ENCODE measurements at places on chromosomes 7 and 10.

DNA sequence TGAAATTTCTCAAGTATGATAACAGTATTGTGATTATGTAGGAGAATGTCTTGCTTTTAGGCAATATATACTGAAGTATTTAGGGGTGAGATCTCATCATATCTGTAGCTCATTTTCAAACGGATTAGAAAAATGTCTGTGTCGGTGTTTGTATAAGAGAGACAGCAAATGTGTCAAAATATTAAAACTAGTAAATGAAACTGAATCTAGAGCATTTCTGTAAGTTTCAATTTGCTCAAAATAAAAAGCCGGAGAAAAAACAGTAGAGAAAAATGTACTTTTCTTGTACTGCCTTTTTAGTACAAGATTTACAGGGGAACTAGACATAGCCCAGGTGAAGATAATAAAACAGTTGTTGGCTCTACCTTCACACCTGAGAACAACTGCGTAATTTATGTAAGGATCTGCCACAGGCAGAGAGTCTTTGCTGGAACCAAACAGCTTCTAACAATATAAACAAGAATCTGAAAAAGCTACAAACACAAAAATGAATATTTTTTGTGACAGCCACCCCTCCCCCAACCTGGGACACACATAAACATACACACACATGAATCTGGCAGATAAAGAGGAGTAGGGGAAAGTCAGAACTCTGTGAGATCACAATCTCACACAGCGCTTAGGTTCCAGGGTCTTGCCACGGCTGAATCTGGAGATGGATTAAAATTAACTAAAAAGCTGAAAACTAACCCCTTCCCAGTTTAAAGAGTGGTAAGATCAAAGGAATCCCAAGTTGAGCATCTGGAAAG, 153.3 kb downstream of the AVL9 start:
- no peak for DNase-seq

- no peak for DNase-seq
These were observed 79.5 kb downstream of the WNT2 start for GRCh38 chr7:117243390-117243789.

GRCh38 chr10:73881221-73881919, 7.0 kb upstream of the CAMK2G start:
- no peak for DNase-seq

DNA sequence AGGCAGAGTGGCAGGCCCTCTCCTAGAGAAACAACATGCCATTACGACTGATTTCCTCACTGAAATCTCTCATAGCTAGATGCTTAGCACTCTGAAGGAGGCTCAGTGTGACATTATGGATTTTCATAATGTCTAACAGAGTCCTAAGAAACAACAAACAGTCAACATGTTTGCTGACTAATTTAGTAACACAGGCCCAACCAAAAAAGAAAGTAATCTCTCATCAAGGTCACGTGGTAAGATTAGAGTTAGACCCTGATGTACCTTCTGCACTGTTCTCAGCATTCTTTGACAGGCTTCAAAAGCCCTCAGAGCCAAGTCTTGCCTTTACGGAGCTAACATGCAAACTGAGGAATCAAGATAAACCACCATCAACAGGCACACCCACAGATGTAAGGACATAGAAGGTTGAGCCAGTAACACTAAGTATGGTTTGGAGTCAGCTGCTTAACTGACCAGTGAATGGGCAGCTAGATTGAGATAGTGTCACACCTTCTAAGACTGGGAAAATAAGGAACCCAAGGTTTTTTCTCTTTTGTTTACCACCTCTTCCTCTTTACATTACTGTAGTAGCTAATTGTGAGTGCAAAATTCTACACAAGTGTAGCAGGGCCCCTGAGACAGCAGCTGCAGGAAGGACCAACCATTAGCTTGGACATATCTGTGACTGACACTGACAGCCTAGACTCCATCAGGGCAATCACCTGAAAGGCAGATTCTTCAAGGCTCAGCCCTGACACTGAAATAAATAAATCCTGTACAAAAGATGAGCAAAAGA, 15.3 kb upstream of the KCNIP2 start:
- DNase-seq, result peak; percentile 61

- peak; percentile 78 for DNase-seq
These were observed 40.0 kb downstream of the VOPP1 start for GRCh38 chr7:55532150-55532917.

DNA sequence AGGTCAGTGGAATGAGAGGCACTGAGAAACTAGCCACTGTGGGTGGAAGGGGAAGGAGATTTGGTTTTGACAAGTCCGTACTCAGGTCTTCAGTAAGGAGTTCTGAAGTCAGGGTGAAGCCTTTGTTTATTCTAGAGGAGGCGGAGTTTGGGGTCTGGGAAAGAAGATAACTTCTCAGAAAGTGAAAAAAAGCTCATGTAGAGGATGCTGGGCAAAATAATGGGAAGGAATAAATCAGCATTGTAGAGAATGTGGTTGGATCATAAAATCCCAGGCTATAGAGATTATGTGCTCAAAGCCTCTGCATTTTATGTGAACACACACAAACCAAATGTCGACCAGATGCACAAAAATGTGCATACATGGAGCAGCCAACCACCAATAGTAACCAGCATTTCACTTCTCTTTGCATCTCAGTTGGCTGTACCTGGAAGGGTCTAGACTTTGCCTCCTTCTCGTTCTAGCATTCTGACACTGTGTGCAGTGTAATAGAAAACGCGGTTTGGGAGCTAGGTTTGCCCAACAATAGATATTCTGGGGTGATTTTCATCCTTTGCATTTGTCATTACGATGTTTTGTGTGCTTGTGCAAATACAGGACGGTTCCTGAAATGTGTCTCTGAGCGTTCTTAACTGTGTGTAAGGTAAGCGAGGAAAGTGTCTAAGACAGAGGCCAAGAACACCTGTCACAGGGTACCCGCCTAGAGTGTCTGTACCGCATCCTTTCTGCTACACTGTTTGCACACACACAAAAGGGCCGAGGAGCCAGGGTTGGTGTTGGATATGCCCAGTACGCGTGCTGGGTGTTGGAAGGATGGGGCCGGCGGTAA, 603 bp upstream of the HECW1 start:
- no peak for DNase-seq

DNA sequence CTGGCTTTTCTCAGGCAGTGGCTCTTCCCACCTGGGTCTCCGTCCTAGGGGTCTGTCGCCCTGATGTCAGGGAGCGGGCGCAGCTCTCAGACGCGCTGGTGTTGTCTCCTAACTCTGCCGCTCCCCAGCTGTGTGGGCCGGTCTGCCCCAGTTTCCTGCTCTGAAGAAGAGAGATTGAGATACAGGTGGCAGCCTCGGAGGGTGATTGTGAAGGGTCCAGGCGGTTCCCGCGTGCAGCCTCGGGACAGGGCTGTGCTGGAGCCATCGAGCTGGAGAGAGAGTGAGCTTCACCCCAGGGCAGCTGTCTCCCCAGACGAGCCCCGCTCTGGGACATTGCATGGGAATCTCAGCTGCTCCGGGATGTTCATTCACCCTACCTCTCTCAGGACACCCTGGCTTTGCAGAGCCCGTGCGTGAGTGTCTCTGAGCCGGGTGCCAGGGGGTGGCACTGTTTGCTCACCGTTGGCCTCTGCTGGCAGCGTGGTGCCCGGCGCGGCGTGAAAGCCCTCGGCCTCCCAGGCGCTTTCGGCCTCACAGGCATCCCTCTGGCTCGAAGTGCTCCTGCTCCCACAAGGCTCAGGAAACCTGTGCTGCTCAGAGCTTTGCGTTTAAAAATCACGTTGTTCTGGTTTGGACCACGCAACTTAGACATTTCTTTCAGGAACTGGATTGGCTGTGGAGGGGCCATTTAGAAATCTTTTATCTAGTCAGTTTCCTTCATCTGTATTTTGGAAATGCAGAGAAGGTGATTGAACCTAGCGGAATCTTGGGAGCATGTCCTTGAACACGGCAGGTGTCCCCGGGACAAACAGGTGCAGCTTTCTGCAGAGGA, 33.8 kb upstream of the ZFAND2A start:
- no peak for DNase-seq

GRCh38 chr10:113020475-113020753, 70.4 kb downstream of the TCF7L2 start:
- DNase-seq, result no peak

DNA sequence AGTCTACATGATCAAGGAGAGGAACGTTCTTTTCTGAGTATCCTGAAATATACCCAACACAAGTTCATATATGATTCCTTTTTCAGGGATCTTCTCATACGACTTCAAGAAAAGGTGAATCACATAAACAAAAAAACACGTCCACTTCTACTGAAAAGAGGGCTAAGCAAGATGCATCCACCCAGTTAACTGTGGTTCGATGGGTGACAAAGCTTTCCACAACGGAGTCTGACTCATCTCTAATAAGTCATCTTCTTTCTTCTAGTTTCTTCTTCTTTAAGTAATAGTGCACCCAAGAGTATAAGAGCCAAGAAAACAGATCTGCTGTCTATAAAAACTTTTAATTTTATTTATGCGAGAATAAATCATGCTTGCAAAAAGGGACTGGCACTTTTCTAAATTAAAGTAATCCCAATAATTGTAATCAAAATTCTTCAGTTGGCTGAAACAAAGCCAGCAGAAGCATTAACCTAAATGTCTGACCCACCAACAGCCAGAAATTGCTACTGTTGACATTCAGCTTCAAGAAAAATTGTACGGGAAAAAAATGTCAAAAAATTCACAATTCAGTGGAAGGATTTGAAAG, 146.9 kb upstream of the ANK3 start:
- no peak for DNase-seq

GRCh38 chr10:35451151-35452016, 115.1 kb downstream of the CCNY start:
- DNase-seq, result peak; percentile 63

DNA sequence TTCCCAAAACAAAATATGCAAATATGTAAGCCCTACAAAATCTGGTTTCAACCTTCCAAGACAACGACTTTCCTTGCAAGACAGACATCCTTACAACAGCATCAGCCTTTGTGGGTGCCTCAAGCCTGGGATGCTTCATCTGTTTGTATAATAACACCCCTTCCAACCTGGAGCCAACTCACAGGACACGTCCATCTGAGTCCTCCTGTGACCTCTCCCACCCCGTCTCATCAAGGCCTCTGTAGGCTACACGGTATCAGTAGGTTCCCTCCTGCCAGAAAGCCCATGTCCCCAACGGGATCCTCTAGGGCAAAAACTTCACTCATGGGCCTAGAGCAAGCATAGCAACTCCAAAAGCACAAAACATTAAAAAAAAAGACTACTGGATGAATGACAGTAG, 173.2 kb downstream of the TNS3 start:
- DNase-seq, result no peak

DNA sequence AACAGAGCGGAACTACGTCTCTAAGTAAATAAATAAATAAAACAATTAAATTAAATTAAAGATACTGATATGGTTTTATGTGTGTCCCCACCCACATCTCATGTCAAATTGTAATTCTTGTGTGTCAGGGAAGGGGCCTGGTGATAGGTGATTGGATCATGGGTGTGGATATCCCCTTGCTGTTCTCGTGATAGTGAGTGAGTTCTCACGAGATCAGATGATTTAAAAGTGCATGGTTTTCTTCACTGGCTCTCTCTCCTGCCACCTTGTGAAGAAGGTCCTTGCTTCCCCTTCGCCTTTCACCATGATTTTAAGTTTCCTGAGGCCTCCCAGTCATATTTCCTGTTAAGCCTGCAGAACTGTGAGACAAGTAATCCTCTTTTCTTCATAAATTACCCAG, 29.0 kb upstream of the OGDHL start:
- no peak for DNase-seq

DNA sequence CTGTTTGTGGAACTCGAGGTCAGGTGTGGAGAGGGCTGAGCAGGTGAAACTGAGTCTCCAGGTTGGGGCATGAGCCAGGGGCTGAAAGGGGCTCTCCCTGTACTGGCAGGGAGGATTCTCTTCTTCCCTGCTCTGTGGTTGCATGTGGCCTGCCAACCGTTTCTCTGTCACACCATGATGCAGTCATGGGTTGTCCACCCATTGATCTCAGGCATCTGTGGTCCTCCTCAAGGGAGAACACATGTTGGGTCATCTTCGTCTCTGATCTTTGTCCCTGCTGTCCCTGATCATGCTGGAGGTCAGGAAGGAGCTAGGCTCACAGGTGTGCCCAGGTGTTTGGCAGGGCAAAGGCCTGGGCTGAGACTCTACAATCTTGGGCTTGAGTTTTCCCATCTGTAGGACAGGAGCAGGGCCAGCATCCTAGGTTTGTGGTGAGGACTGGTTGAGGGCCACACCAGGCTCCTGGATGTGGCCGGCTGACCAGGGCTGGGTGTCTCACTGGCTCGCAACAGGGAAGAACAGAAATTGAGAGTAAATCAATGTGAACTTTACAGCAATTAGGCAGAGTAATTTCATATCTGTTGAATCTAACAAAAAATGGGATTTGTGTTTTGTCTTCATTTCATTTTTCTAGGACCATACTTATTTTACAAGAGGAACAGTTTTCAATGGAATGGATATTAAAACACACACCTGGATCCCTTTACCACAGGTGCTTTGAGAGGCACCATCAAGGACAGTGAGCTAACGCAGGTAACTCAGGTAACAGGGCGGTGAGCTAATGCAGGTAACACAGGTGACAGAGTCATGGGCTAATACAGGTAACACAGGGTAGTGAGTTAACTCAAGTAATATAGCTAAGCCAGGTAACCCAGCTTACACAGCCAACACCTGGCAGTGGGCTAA, 58.5 kb upstream of the IGFBP3 start:
- DNase-seq, result no peak

GRCh38 chr7:46859963-46860475, 721.9 kb downstream of the TNS3 start:
- no peak for DNase-seq

GRCh38 chr7:131328377-131329175, 900 bp downstream of the MKLN1 start:
- DNase-seq, result no peak

DNA sequence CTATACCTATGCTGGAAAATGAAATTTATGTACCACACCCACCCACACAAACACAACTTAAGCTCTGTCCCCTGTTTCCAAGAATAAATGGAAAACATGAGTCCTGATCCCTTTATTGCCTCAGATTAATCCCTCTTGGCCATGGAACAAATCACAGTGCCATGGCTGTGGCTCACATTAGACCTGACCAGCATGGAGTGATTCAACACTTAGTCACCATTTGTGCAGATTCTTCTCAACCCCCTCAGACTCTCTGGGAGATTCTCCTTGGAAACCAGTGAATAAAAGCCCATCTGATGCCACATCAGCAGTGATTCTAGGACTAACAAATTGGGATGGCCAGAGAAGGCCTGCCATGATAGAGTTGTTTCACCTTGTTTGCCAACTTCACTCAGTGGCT, 204.4 kb upstream of the TMEM72 start:
- DNase-seq, result no peak

- no peak for DNase-seq
These were observed 145.1 kb downstream of the FGFR2 start for GRCh38 chr10:121453160-121453559.

DNA sequence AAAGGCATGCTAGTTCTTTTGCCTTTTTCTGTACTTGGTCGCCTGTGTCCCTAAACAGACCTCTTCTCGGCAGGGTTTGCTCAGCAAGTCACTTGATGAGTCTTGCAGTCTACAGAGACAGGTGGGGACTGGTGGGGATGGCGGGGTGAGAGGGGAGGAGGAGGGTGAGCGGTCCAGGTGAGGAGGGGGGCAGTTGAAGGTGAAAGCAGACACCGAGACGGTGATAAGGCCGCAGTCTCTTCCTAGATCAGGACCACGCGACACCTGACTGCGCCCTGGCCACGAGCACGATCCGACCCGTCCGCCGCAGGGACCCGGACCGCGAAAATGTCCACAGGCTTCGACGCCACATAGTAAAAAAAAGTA, 566 bp downstream of the ASNS start:
- peak; percentile 5 for DNase-seq

Data from GM12864 (cell line).